ENCODE measurements at places on chromosomes 7 and 10.

GRCh38 chr10:30577048-30577447, 52.5 kb downstream of the LYZL2 start:
- H3K27me3 ChIP-seq = no peaks in the 10 kb centered on the region
- no peak for DNase-seq
- no peak overlapping the region for H3K4me3 ChIP-seq
- H3K27ac ChIP-seq = no peak overlapping the region
- H3K4me1 ChIP-seq = no peaks in the 10 kb centered on the region

DNA sequence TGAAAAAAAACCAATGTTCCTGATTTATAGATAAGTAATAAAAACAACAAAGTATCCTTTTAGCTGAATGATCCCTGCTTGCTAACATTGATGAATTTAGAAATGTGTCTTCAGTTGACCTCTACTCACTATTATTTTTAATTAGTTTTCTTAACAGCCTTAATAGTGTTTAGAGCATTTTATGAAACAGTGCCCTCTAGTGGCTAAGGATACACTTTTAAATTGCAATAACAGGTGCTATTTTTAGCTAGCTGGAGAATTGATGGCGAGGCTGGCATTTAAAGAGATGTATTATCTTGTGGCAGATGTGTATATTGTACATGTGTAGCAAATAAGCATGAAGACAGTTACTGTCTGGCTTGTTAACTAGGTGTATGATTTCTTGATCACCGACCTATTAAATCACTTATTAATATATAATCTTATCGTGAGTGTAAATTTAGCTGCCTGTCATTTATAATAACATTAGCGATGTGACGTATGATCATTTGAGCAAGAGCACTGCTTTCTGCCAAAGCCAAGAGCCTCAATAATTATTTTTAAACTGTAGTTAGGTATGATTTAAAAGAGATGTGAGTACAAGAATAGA, 451.9 kb downstream of the DPP6 start:
- no peaks in the 10 kb centered on the region for H3K4me1 ChIP-seq
- no peaks in the 10 kb centered on the region for H3K27me3 ChIP-seq
- H3K27ac ChIP-seq = no peak overlapping the region
- DNase-seq = no peak
- H3K4me3 ChIP-seq = no peak overlapping the region
- H3K36me3 ChIP-seq = no peaks in the 10 kb centered on the region

DNA sequence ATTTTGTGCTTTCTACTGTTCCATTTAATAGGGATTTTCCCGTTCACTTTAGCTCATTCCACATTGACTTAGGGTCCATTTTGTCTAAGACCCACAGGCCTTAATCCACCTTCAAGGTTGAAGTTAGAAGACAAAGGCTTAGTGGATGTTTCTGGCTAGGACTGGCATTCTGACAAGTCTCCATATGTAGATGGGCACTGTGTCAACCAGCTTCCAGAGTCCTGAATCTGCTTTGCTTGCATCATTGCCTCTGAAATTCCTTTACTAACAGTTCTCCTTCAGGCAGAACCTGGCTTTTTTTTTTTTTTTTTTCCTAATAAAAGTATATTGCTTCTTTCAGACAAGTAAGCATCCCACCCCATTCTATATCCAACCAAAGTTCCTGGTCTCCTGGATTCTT, 69.6 kb upstream of the PDCD4 start:
- H3K4me3 ChIP-seq = peak overlapping the region; percentile 36
- DNase-seq = no peak
- no peaks in the 10 kb centered on the region for H3K36me3 ChIP-seq
- no peaks in the 10 kb centered on the region for H3K27me3 ChIP-seq

- H3K4me3 ChIP-seq = peak overlapping the region; percentile 93
- peaks cover 39% of the 10 kb centered on the region for H3K4me1 ChIP-seq
- DNase-seq = no peak
- H3K27me3 ChIP-seq = no peaks in the 10 kb centered on the region
- H3K36me3 ChIP-seq = no peaks in the 10 kb centered on the region
Observed at GRCh38 chr7:77799078-77799964, 748 bp downstream of the PHTF2 start.

- no peaks in the 10 kb centered on the region for H3K27me3 ChIP-seq
- H3K4me1 ChIP-seq = no peaks in the 10 kb centered on the region
- no peak overlapping the region for H3K4me3 ChIP-seq
- no peaks in the 10 kb centered on the region for H3K36me3 ChIP-seq
- no peak overlapping the region for H3K27ac ChIP-seq
Observed at GRCh38 chr7:1706721-1707613, 36.9 kb downstream of the ELFN1 start.

DNA sequence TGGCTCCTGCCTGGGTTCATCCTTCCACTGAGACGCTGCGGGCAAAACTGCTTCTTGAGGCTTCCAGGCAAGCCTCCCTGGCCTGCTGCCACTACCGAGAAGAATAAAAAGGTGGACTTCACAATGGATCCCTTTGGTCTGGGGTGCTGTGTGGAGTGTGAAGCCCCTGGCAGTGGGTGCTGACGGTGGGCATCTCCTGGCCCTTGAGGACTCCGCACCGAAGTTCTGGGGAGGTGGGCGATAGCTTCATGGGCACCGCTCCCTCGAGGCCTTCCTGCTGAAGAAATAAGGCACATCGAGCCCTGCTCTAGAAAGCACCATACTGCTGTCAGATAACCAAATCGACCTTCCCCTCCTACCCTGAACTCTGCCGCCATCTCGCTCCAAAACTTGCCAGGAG, 106.6 kb upstream of the CTBP2 start:
- no peak overlapping the region for H3K27ac ChIP-seq
- no peak overlapping the region for H3K4me3 ChIP-seq
- no peak for DNase-seq

GRCh38 chr10:79116801-79117723, 48.3 kb downstream of the ZMIZ1 start:
- H3K27ac ChIP-seq = no peak overlapping the region
- H3K4me1 ChIP-seq = peaks cover 33% of the 10 kb centered on the region
- no peak overlapping the region for H3K4me3 ChIP-seq
- no peaks in the 10 kb centered on the region for H3K36me3 ChIP-seq
- no peak for DNase-seq
- no peaks in the 10 kb centered on the region for H3K27me3 ChIP-seq

DNA sequence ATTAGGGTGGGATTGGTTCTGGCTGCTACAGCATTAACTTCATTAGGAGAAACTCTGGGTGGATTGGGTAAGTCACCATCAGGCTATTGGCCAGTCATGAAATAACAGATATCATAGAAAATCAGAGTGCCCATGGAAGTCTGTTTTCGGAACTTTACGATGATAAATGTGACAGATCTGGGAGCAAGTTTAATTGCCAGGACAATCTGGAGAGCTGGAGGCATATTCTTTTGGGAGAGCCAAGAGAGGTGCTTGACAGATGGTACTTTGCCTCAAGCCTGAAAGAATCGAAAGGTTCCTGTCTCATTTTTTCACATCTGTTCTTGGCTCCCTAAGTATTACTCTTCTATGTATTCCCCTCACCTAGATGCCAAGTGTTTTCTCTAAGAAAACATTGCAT, 369.9 kb downstream of the CNTNAP2 start:
- H3K27ac ChIP-seq = no peak overlapping the region
- no peaks in the 10 kb centered on the region for H3K27me3 ChIP-seq
- DNase-seq = no peak
- H3K36me3 ChIP-seq = no peaks in the 10 kb centered on the region

DNA sequence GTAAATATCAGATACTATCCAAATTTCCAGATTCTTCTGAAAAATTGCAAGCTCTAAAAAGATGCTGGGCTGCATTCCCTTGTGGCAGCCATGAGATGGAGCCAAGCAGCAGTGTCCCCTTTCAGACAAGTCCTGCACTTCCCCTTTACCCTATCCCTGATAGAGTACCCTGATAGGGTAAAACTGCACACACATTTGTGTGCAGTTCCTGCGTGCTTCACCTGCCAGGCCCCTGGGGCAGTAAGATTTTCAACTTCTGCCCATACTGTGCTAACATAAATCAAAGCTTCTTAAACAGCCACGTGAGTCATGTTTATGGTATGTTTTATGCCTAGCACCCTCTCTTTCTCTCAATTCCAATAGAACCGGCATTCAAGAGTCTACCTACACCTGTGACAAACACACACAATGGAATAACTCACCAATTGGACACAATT, 52.2 kb downstream of the IFIT5 start:
- no peak overlapping the region for H3K4me3 ChIP-seq
- H3K27me3 ChIP-seq = no peaks in the 10 kb centered on the region
- no peak overlapping the region for H3K27ac ChIP-seq
- DNase-seq = no peak
- H3K4me1 ChIP-seq = no peaks in the 10 kb centered on the region

GRCh38 chr7:80593869-80594586, 44.4 kb upstream of the CD36 start:
- no peaks in the 10 kb centered on the region for H3K27me3 ChIP-seq
- DNase-seq = no peak
- no peak overlapping the region for H3K27ac ChIP-seq
- H3K4me3 ChIP-seq = no peak overlapping the region

GRCh38 chr10:30963992-30964930, 67.4 kb downstream of the ZNF438 start:
- no peaks in the 10 kb centered on the region for H3K4me1 ChIP-seq
- no peak overlapping the region for H3K4me3 ChIP-seq
- no peak for DNase-seq
- no peaks in the 10 kb centered on the region for H3K27me3 ChIP-seq

- no peak overlapping the region for H3K4me3 ChIP-seq
- no peak overlapping the region for H3K27ac ChIP-seq
- no peak for DNase-seq
- H3K4me1 ChIP-seq = no peaks in the 10 kb centered on the region
- H3K36me3 ChIP-seq = no peaks in the 10 kb centered on the region
Observed at GRCh38 chr10:118455181-118455695, 113.1 kb upstream of the FAM204A start.

DNA sequence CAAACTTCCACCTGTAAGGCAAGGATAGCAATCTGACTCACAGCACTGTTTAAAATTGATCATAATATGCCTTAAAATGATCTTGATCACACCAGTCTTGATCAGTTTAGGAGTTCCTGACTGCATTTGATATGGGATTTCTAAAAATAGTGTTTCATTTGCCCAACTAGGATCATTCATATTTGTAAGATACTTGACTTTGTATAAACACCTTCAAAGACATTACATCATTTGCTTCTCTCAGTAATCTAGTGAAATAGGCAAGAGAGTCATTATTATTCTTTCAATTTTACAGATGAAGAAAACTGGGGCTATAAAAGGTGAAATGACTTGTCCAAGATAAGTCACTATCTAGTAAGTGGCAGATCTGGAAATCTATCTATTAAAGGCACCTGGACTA, 521.1 kb downstream of the GATA3 start:
- no peaks in the 10 kb centered on the region for H3K36me3 ChIP-seq
- no peak overlapping the region for H3K27ac ChIP-seq
- no peak for DNase-seq
- H3K27me3 ChIP-seq = no peaks in the 10 kb centered on the region

DNA sequence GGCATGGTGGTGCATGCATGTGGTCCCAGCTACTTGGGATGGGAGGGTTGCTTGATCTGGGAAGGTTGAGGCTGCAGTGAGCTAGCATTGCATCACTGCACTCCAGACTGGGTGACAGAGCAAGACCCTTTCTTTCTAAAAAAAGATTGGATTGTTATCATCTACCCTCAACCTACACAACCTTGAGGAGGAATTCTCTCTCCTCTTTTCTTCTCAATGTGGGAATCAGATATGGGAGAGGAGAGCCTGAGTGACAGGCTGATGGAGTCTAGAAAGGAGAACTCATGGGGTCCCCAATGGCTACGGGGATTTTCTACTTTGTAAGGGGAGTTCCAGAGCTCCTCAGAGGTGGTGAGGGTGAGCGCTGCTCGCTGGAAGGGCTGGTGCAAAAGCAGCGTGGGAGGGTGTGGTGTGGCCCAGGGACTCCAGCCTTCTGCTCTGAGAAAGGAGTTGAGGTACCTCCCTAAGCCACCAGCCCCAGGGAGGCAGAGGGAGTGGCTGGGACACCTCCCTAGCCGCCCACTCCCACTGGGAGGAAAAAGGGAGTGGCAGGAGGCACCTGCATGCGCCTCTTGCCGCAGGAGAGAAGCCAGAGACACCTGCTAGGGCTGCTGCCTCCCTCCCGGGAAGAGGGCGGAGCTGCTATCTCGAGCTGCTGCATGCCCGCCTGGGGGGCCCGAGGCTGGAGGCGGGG, 48.4 kb downstream of the GATA3 start:
- H3K27ac ChIP-seq = no peak overlapping the region
- H3K4me1 ChIP-seq = no peaks in the 10 kb centered on the region
- no peak for DNase-seq
- H3K4me3 ChIP-seq = no peak overlapping the region
- no peaks in the 10 kb centered on the region for H3K27me3 ChIP-seq

DNA sequence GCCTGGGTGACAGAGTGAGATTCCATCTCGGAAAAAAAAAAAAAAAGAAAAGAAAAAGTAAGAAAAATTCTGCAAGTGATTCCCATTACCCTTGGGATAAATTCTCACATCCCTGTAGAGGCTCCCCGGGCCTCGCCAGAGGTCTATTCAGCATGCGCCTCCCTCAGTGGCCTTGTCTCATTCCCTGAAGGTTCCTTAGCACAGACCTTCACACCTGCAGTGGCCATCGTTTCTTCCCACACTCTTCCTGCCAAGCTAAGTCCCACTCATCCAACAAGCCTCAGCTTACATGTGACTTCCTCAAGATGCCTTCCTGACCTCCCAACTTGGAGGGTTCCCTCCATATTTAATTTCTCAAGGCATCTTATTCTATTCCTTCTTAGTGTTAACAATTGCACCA, 20.9 kb upstream of the BAG3 start:
- no peak for DNase-seq
- H3K36me3 ChIP-seq = no peaks in the 10 kb centered on the region
- no peak overlapping the region for H3K4me3 ChIP-seq
- H3K27ac ChIP-seq = no peak overlapping the region
- H3K4me1 ChIP-seq = no peaks in the 10 kb centered on the region
- no peaks in the 10 kb centered on the region for H3K27me3 ChIP-seq

DNA sequence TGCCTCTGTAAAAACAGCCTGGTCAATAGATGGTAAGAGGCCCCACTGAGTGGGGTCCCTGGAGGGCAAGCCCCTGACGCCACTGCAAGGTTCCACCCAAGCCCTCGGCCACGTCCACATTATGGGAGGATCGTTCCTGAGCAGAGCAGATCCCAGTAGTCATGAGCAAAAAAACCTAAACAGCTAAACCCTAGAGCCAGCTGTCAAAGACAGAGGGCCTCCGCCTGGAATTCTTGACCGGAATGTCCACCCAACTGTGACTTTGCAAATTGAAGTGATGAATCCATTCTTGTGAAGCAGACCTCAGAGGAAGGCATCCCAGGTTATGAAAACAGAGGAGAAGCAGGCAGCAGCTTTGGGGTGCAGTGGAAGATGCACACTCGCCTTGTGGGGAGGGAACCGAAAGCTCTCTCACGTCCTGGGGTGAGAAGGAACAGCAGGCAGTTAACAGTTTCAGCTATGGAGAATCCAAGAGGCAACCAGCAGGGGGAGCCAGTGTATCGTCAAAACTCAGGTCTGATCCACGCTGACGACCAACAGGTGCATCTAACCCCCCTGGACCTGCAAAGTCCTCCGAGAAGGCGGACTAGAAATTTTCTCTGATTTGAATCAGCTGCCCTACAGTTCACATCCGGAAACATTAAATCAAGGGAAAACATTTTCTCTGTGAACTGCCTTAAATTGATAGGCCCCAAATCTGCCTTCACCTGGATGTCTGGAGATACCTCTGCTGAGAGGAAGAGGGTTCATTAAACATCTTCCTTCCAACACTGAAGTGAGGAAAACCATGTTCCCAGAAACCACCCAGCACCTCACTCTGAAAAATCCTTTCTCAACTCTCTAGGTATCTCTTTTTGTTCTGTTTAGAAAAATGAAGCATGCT, 139.1 kb upstream of the PFKP start:
- no peak for DNase-seq
- H3K4me3 ChIP-seq = no peak overlapping the region
- H3K36me3 ChIP-seq = no peaks in the 10 kb centered on the region
- H3K27ac ChIP-seq = no peak overlapping the region
- no peaks in the 10 kb centered on the region for H3K4me1 ChIP-seq

- no peak overlapping the region for H3K27ac ChIP-seq
- no peaks in the 10 kb centered on the region for H3K36me3 ChIP-seq
- no peak overlapping the region for H3K4me3 ChIP-seq
Observed at GRCh38 chr7:75796420-75796819, 17.2 kb downstream of the CCL24 start.

All from thoracic aorta (tissue), 2 donors.